GM10248 (cell line): ENCODE measurements at places on chromosomes 6 and 20.

- DNase-seq, result peak; percentile 31
Observed at GRCh38 chr20:46401478-46401860, 4.9 kb downstream of the ELMO2 start.

DNA sequence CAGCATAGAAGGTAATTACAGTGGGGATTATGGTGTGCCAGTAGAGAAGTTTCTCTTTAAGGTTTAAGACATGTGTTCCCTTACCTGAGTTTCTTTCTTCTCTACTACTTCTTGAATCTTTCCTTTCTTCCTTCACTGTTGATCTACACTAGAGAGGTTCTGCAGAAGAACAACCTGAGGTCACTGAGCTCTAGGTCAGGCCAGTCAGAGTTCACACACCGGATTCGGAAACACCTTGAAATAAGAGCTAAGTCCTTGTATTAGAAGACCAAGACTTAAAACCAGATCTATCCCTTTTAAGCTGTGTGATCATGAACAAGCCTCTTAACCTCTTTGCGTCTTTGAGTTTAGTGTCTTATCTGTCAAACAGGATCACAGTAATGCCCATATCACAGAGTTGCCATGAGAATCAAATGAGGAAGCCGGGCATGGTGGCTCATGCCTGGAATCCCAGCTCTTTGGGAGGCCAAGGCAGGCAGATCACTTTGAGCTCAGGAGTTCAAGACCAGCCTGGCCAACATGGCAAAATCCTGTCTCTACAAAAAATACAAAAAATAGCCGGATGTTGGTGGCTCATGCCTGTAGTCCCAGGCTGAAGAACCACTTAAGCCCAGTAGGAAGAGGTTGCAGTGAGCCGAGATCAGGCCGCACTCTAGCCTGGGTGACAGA, 22.0 kb upstream of the TGM3 start:
- no peak for DNase-seq

DNA sequence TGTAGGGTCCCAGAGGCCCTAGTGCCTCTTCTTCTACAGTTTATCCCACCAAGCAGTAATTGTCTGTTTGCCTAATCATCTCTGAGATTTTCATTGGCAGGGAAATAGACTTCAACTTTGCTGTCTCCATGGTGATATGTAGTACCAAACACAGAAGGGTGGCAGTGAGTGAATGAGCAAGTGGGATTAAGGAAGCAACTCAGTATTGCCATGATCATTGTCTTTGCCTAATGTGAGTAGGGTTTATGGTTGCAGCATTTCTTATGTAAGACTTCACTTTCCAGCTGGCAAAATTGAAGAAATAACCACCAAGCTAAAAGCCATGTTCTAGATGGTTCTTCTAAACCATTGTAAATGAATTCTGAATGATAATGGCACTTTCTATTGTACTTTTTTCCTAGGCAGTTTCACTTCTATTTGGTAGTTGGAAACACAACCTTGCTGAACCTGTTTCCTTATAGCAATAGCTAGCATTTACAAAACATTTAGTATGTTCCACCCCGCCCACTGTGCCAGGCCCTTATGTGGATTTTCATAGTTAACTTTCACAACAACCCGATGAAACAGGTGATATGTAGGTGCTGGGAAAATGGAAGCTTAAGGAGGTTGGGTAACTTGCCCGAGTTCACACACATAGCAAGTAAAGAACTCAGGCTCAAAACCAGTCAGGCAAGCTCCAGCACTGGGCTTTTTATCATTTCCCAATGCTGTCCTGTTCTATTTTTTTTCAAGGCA, 32.0 kb downstream of the ZC2HC1B start:
- no peak for DNase-seq

DNA sequence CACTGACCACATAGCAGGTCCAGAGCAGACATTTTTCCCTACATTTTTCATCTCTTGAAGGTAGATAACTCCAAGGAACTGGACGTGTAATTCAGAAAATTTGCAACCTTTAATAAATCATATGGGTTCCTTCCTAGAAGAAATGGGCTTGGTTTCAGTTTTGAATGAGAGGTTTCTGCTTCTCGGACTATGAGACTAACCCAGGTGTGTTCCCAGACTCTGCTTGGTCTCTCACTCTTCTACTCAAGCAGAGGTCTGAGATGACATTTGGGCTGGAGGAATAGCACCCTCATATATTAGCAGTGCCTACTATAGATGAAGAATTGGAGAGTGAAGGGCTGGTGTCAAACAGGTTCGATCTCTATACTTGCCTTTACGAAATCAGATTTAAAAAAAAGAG, 231.2 kb downstream of the DOK5 start:
- DNase-seq, result no peak

DNA sequence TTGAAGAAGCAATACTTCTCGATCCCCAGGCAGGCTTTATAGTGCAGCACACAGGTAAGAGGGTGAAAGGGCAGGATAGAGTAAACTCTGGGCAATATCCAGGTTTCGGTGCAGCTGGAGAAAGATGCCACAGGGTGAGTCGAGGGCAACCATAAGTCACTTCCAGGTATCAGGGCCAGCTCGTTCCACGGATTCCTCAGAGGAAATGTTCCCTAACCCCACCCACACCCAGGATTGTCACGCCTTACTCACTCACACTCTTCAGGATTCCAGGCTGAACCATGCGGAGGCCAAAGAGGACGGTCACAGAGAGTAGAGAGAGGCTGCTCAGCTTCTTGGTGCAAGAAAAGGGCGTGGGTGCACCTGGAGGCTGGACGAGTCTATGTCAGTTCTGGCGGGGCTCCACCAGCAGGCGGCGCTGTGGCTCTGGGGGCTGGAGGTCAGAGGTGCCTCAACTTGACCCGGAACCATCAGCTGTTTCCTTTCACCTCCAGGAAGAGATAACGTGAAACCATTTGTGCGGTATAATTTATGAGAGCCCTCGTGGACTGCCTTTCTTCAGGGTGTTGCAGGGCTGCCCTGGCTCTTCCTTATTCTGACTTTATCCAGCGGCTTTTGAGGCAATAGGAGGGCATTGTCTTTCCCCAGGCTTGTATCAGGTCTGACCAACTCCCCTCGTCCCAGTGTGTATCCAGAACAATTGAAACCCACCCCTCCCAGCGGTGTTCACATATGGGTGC, 14.5 kb upstream of the WFDC12 start:
- DNase-seq, result peak; percentile 46

DNA sequence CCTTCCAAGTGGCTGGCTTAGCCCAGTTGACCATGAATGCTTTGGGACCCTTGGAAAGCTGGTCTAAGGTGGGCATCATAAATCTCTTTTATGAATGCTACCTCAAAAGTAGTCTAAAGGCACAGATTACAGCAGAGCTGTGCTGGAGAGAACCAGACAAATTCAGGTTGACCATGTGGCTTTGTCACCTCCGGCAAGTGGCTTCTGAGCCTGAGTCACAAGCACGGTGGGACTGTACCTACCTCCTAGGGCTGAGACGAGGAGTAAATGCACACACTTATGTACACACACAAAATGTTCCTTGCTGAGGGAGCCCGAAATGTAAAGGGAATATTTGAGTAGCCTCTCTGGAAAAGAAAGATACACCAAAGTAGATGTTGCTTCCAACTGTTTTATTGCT, 155.9 kb downstream of the NFATC2 start:
- no peak for DNase-seq

GRCh38 chr20:4881006-4881730, 120.1 kb downstream of the SLC23A2 start:
- DNase-seq, result no peak

DNA sequence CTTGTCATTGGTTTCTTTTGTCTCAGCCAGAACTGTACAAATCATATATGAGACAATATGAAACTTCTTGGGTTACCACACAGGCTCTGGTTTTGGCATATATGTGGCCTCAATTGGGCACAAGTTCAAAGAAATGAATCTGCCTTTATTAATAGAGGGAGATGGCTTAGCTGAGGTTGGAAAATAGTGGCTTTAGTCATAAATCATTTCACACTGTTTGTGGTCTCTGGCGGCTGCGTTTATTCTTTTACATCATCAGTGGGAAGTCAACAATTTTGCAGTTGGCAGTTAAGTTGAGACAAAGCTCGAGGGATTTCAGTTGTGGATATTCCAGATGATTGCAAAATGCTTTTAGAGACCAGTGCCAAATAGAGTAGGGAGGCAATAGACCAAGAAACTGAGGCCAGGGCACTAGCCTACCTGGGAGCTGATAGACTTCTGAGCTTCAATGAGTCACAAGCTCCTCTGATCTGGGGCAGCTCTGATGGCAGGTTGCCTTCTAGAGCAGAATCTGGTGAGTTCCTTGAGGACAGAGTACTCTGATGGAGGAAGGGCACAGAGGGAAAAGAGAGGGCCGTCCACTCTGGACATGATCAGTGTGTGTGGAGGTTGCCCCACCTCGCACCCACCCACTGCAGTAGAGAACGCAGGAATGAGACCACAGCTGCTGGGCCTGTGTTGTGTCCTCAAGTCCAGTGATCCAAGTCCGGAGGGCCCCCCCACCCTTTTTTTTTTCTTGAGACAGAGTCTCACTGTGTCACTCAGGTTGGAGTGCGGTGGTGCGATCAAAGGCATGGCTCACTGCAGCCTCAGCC, 73.5 kb downstream of the ARMC2 start:
- DNase-seq, result no peak

GRCh38 chr6:34583861-34584604, 27.9 kb upstream of the SPDEF start:
- DNase-seq, result no peak

DNA sequence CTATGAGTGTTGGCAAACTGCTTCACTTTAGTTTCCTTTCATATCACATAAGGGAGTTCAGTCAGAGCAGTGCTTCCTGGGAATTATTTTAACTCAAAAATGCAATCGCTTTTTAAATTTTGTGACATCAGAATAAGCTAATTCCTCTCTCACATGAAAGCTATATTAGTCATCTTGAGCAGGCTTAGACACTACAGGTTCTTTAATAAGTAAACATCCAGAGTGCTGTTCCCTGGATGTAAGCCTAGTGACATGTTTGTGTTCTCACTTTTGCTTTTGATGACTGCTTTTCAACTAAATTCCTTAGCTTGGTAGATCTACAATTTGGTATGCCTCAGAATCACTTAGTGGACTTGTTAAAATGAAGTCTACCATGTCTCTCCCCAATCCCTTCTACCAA, 252.7 kb upstream of the POU3F2 start:
- no peak for DNase-seq

DNA sequence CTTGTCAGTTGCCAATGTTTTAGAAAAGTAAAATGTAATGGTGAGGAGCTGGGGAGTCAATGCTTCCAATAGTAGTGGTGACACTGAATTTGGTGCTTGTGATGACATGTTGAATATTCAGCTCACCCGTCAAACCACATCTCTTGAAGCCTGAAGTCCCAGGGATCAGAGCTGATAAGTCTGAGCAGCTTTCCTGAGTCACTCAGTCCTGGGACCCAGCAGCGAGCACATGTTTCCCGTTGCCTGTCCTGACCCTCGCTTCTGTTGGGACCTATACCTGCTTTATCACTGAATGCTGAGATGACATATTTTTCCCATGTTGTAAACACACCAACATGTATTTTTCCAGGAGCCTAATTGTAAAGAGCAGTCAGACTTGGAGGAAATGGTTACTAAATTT, 693.6 kb downstream of the QKI start:
- no peak for DNase-seq

DNA sequence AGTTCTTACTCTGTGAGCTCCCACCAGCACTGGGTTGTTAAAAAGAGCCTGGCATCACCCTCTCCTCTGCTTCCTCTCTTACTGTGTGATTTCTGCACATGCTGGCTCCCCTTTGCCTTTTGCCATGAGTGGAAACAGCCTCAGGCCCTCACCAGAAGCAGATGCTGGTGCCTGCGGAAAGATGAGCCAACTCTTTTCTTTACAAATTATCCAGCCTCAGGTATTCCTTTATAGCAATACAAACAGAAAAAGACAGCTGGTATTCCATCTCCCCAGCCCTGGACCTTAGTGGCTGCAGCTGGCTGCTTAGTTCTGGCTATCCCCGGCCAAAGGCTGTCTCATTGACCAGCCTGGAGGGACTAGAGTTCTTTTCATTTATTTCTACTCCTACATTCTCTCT, 129.1 kb downstream of the IMPG1 start:
- no peak for DNase-seq

- no peak for DNase-seq
Observed at GRCh38 chr20:46205349-46205748, 87.2 kb downstream of the CD40 start.

- no peak for DNase-seq
Observed at GRCh38 chr6:14141351-14142062, 23.9 kb downstream of the CD83 start.

- no peak for DNase-seq
Observed at GRCh38 chr6:153588330-153588729, 450.7 kb upstream of the OPRM1 start.

DNA sequence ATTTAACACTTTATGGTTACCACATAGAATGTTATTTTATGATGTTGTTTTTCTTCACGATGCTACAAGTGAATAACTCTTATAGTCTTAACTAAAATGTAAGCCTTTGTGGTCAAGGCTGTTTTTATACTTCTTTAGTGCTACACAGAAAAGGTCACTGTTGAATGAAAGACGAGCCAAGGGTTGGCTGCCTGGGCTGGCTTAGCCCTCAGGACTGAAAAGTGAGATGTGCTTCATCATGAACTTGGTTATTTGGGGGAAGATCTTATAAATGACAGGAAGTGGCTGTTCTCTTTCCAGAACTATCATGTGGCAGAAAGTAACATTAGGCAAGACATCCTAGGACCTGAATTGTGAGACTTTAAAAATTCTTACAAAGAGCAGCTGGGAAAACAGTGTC, 404.0 kb downstream of the BTBD3 start:
- DNase-seq, result no peak

DNA sequence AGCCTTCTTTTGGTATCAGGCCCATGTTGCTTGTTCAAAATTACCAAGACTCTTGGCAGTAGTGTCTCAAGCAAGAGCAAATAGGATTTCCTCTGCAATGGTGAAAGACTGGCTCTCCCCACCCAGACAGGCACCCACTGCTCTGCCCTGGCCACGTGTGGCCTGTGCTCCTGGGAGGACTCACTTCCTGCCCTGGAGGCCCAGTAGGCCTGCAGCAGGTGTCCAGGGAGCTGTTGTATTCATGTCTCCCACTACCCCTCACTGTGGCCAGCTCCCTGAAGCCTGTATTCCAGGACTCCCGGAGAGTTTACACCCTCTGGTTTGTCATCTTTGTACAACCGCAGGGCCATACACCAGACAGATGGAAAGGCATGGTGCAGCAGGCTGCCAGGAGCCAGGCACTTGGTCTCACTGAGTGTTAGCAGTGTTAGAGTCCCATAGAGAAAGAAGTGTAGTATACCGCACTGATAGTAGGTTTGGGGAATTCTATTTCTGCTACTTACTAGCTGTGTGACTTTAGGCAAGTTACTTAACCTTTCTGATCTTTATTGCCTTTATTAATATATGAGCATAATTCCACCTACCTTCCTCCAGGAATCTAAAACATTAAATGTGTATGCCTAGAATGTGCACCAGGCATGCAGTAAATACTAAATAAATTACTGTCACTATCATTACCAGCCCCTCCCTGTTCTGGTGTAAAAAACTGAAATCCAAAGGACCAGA, 159.7 kb downstream of the TMEM242 start:
- no peak for DNase-seq

GRCh38 chr6:46741482-46741881, 5.3 kb upstream of the ANKRD66 start:
- DNase-seq, result no peak

- DNase-seq, result peak; percentile 45
Observed at GRCh38 chr20:56628873-56629463, at the start of gene TFAP2C. TSS of gene TFAP2C (plus strand) at chr20:56629306. CDS start at chr20:56629545, 239 bp downstream.

- DNase-seq, result no peak
Observed at GRCh38 chr6:40325791-40326190, 261.4 kb downstream of the LRFN2 start.
